ENCODE measurements at places on chromosomes 5 and 9. TPM values are rescaled to one million over a fixed set of nuclear protein-coding genes. Genes with fewer than 3 reads are reported as not detected.

The ITGA1 gene
- total RNA-seq = 8.9 TPM

The DMRT2 gene
- not detected for total RNA-seq

The TEX48 gene
- total RNA-seq = not detected

The DOK3 gene
- 13.6 TPM for total RNA-seq

The GARNL3 gene
- total RNA-seq = 9.0 TPM

The SAPCD2 gene
- total RNA-seq = 12.0 TPM

The THBS4 gene
- 0.87 TPM for total RNA-seq

GRCh38 chr5:103216137-103216536 lies 42.4 kb upstream of the MACIR start:
- DNase-seq = peak; percentile 39

- DNase-seq = no peak
Observed at GRCh38 chr9:135701067-135701958, 672 bp upstream of the KCNT1 start.

- DNase-seq = no peak
Observed at GRCh38 chr5:14306329-14306815, 163.2 kb downstream of the TRIO start.

DNA sequence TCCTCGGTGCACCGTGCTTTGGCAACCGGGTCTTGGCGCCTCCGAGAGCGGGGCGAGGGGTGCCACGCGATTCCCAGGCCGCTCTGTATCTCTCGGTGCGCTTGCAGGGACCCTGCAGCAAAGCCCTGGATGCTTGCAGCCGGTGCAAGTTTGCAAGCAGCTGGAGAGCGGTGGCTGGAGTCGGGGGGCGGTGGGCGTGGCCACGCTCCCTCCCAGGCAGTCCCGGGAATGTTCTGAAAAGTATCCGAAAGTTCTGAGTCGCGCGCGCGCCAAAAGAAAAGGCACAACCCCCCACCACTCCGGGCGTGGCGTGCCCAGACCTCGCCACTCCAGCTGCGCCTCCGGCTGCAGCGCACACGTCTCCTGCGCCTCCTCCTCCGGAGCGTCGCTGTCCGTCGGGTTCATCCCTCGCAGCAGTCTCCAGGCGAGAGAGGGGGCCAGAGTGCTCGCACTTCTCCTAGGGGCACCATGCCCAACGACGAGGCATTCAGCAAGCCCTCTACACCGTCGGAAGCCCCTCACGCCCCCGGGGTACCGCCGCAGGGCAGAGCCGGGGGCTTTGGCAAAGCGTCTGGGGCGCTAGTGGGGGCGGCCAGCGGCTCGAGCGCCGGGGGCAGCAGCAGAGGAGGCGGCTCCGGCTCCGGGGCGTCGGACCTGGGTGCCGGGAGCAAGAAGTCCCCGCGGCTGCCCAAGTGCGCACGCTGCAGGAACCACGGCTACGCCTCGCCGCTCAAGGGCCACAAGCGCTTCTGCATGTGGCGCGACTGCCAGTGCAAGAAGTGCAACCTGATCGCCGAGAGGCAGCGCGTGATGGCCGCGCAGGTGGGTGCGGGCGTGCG lies at the start of gene DMRT1:
DMRT1 (plus strand) TSS at position 327 of the 839 bp plus-strand sequence; CDS start at position 469, 142 bp downstream.
- DNase-seq = no peak

DNA sequence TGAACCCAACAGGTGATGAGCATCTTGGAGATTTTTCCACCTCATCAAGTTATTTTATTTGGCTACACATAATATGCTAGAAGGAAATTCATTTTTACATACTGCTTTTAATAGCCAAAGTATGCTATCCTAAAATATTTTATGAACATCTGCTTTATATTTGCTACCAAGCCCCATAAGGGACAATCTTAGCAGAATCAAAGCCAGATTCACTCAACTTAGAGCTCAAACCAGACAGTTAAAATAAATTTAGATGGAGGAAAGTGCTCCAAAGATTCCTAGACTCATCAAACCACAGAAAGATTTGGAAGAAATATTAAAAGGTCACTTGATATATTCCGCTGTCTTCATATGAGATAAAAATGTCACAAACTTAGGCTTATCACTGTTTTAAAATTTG lies 637.1 kb upstream of the CCNG1 start:
- no peak for DNase-seq

DNA sequence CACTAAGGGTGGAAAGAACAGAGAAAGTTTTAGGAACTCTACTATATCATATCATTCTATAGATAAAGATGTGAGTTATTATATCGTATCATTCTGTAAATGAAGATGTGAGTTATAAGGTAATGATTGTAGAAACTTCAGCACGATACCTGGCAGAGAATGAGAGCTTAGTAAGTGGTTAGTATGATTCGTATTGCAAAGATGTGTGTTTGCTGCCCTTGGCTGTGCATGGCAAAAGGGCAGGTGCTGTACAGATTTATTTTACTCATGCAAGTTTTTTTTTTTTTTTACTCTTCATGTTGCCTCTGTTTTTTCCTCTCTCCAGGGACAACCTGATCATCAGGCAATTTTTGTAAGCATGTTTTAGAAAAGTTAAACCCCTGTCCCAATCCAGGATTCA lies 83.3 kb downstream of the EGFLAM start:
- peak; percentile 83 for DNase-seq

GRCh38 chr5:82748688-82749460 lies 328.3 kb downstream of the TMEM167A start:
- DNase-seq = no peak

DNA sequence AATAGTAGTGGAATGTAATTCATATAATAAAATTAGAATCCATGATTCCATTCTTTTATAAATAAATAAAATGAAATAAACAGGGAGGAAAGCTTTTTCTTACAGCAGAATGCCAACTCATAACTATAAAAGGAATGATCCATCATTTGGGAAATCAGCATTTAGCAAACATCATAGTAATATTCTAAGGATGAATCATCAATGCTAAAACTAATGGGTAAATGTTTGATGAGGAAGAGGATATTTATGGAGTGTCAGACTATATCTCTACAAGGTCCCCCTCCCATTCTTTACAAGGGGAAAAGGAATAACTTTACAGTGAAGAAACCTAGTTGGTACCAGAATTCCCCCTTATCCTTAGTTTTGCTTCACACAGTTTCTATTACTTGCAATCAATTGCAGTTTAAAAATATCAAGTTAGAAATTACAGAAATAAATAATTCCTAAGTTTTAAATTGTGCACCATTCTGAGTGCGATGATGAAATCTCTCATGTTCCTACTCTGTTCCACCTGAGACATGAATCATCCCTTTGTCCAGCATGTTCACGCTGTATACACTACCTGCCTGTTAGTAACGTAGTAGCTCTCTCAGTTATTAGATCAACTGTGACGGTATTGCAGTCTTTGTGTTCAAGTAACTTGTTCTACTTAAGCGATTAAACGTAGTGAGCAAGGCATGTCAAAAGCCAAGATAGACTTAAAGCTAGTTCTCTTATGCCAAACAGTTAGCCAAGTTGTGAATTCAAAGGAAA lies 14.2 kb upstream of the JAKMIP2 start:
- DNase-seq = peak; percentile 4

- DNase-seq = peak; percentile 42
Observed at GRCh38 chr5:124162767-124163532, 583.5 kb downstream of the ZNF608 start.

DNA sequence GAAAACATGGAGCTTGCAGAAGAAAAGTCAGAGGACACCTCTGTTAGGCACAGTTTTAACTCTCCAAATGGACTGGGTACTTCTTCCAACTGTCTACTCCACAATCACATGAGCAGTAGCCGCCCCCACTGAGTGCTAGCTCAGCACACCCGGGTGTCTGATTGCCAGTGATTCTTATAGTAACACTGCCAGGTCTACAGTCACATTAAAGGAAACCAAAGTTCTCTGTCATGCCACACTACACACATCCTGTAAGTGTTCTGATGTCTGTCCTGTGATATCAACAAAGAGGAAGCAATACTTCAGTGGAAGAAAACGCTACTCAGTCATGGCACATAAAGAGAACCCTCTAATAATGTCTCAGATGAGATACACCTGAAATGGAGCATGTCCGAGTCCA lies at the start of gene HAVCR2:
HAVCR2 (minus strand) TSS at position 69 of the 400 bp plus-strand sequence; CDS start at position 8, 61 bp downstream.
- DNase-seq = peak; percentile 28

- DNase-seq = no peak
Observed at GRCh38 chr9:78149702-78150291, 86.1 kb upstream of the CEP78 start.

- DNase-seq = no peak
Observed at GRCh38 chr5:96584712-96585111, 77.5 kb upstream of the CAST start.

DNA sequence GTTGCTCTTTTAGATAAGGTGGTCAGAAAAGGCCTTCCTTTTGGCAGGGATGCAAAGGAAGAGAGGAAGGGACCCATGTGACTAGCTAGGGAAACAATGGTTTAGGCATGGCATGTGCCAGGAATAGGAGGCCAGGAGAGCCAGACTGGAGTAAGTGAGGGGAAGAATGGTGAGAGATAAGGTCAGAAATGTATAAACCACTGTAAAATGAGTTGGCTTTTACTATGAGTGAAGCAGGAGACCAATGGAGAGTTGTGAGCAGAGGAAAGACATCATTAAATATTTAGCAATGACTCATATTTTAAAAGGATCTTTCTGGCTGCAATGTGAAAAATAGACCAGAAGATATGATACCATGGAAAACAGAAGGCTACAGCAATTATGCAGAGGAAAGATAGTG lies 50.9 kb downstream of the AP3B1 start:
- no peak for DNase-seq

- no peak for DNase-seq
Observed at GRCh38 chr5:146254223-146254622, 50.8 kb downstream of the RBM27 start.

DNA sequence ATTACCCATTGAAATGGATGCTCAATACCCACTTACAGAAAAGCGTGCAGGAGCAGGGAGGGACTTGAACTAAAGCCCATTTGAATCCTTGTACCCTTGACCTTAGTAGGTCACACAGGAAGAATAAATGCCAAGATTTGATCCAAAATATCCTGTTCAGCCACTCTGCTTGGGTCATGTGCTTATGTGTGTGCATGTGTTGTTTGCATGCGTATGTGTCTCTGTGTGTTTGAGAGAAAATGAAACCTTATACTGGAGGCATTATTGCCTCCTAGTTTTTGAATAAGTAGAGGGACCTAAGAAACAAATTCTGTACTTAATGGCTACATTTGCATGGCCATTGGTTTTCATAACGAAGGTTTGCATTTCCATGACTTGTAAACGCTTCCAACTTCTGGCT lies 63.4 kb upstream of the TRIM32 start:
- DNase-seq = no peak

DNA sequence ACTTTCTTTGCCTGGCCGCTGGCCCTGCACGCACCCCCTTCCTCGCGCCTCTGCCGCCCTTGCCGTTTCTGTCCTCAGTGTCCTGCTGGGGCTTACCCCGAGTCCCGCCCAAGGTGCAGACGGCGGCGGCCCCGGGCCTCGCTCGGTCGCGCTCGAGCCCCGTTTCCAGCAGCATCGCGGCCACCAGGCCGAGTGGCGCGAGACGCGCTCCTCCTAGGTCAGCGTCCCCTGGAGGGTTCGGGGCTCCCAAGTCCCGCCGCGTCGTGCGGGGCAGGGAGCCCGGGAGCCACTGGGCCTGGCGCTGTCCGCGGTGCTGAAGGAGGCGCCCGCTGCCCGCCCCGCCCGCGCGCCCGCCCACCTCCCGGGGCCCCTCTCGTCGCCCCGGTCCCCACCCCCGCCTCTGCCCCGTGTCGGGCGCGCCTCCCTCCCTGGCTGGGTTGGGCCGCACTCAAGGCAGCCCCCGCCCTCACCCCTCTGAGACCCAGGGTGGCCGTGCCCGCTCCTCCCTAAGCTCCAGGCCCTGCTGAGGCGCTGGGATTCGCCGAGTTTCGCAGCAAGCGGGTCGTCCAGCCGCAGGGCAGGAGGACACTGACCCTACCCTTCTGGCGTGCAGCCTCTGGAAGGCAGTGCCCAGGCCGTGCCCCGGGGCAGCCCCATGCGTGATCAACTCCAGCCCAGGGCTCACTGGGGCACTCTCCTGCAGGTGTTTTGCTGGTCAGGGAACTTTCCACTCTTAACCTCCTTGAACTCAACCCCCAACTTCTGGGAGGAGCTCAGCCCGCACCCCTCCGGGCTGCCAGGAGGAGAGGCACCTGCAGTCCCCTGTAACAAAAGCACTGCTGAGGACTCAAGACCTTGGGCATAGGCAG lies at the start of gene LHX3:
LHX3 (minus strand) TSS at position 291 of the 869 bp plus-strand sequence; CDS start at position 175, 116 bp downstream.
- no peak for DNase-seq

DNA sequence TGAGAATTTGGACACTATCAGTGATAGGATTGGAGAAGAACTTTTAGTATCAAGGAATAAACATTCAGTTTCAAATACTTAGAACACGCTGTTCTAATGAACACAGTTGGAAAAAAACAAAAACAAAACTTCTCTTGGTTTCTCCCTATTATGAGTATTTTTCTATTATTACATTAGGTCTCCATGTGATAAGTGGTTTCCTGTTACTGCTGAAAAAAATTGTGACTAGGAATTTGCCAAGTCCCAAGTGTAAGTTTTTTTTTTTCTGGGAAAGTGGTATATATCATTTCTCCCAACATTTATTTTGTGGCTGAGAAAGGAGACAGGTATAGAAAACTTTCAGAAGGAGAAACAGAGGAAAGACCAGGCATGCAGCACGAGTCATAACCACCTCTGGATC lies 41.1 kb downstream of the PCSK1 start:
- DNase-seq = no peak

DNA sequence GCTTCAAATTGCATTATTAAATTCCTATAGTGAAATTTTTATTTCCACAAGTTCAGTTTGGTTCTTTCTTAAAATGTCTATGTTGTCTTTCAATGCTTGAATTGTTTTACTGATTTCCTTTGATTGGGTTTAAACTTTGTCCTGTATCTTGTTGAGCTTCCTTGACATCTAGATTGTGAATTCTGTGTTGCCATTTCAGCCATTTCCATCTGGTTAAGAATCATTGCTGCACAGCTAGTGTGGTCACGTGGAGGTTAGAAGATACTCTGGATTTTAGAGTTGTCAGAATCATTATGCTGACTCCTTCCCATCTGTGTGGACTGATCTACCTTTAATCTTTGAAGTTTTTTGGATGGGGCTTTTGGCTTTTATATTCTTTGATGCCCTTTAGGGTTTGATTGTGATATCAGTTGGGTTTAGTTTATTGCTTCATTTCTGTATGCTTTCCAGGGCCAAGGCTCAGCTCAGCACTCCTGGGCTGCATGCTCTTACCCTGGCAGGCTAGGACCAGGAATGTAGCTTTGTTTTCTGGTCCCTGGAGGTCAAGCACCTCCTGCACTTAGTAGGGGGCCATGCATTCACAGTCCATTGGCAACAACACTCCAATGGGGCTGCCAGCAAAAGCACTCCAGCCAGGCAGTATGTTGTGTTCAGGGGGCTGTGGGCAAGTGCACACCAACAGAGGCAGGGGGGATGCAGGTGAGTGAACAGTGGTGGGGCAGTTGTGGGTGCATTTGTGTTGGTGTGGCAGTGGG lies 141.4 kb downstream of the PRR16 start:
- DNase-seq = no peak

DNA sequence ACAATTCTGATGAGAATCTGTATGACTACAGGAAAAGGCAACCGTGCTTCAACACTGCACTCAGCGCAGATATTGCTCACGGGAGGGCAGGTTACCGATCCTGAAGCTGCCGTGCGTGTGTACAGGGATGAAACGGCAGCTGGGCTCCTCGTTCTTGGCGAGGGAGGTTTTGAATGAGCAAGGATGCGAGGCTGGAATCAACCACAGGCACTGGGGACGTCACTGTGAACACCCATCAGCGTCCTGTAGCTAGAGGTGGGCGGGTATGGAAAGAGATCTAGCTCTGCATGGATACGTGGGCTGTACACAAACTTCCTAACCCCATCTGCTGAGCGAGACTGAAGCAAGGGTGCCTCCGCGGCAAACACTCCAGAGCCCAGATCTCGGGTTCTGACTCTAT lies 84.3 kb upstream of the COL5A1 start:
- DNase-seq = no peak

Measured in renal cortical epithelial cell (primary cell).